Left kidney (tissue), 8 donors: ENCODE measurements at places on chromosomes 5 and 9.

- DNase-seq, result no peak
These were observed 121.4 kb downstream of the DMRT2 start for GRCh38 chr9:1171546-1171945.

- peak; percentile 71 for DNase-seq
These were observed 327.0 kb upstream of the TNC start for GRCh38 chr9:115444959-115445358.

DNA sequence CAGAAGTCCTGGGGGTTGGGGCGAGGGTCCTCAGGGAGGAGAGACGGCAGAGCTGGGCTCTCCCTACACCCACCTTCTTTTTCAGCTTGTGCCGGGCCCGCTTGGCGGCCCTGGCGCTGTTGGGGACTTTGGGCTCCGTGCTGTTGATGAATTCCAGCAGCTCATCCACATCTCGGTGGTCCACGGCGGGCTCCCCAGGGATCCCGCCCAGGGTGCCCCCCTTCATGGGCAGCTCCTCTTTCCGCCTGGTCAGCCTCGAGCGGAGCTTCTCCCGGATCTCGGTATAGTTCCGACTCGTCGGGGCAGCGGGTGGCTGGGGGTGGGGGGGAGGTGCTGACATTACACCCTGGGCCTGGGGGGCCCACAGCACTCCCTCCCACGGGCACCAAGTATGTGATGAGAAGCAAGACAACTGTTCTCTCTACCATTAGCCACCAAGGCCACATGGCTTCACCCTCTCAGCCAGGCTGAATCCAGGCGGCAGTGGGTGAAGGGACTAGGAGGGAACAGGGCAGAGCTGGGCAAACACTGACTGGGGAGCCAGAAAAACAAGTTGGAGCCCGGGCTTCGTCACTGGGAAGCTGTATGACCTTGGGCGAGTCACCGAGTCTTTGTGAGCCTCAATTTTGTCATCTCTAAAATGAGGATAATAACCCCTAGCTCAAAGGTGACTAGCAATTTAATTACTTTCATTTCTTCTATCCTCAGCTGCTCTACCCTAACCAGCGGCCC lies 14.6 kb upstream of the DDX41 start:
- DNase-seq, result no peak

DNA sequence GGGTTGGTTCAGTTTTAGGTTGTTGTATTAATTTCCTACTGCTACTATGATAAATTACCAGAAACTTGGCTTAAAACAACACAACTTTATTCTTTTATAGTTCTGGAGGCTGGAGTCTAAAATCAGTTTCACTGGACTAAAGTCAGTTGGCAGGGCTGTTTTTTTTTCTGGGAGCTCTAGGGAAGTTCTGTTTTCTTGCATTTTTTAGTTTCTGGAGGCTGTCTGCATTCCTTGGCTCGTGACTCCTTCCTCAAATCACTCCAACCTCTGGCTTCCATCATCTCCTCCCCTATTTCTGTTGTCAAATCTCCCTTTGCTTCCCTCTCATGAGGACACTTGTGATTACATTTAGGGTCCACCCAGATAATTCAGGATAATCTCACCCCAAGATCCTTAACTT lies 51.3 kb upstream of the SUB1 start:
- DNase-seq, result no peak

DNA sequence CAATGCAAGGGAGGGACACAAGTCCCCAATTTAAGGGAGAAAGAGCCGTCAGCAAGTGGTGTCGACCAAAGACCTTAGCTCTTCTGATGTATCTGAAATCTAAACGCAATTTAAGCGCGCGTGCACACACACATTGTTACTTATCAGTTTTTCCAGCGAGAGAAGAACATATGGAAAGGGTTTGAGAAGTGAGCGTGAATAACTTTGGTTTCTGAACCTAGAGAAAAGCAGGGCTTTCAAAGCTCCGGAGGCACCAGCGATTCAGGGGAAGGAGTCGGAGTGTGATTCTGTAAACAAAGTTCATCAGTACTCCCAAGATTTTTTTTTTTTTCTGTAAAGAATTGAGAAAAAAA lies 191.8 kb downstream of the MEF2C start:
- DNase-seq, result no peak

DNA sequence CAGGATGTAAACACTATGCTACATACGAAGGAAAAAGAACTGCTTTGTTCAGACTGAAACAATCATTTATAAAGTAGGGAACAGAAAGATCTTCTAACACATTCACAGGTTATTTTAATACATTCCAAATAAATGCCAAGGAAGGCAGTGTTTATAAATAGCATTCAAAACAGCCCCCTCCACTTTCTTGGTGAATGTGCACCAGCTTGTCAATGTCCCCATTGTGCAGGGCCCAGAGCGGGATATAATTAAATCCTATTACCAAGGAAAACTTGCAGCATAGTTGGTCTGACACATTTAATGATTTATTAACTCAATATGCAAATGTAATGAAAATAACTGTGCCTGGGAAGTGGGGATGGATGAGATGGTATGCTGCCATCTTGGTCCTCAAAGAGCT lies 135.9 kb upstream of the RAD23B start:
- no peak for DNase-seq

- DNase-seq, result no peak
These were observed 53.3 kb downstream of the PRRC2B start for GRCh38 chr9:131447148-131447547.
